ENCODE measurements at places on chromosomes 5 and 9. TPM values are rescaled to one million over a fixed set of nuclear protein-coding genes. Genes with fewer than 3 reads are reported as not detected.

SPINK7 gene
- total RNA-seq: not detected

GLDC gene
- total RNA-seq: 1.8 TPM

OBP2B gene
- total RNA-seq: not detected

PCDHAC1 gene
- under 0.01 TPM for total RNA-seq

EQTN gene
- total RNA-seq: not detected

KCNN2 gene
- 1.5 TPM for total RNA-seq

FAM221B gene
- total RNA-seq: not detected

PCDHAC2 gene
- 0.20 TPM for total RNA-seq

SPATA31E1 gene
- total RNA-seq: not detected

SLC45A2 gene
- total RNA-seq: under 0.01 TPM

PCDHGB2 gene
- 1.3 TPM for total RNA-seq

GPR151 gene
- total RNA-seq: not detected

ARAP3 gene
- 30.8 TPM for total RNA-seq

GRCh38 chr5:14852779-14853178 is 18.8 kb downstream of the ANKH start:
- DNase-seq: no peak

DNA sequence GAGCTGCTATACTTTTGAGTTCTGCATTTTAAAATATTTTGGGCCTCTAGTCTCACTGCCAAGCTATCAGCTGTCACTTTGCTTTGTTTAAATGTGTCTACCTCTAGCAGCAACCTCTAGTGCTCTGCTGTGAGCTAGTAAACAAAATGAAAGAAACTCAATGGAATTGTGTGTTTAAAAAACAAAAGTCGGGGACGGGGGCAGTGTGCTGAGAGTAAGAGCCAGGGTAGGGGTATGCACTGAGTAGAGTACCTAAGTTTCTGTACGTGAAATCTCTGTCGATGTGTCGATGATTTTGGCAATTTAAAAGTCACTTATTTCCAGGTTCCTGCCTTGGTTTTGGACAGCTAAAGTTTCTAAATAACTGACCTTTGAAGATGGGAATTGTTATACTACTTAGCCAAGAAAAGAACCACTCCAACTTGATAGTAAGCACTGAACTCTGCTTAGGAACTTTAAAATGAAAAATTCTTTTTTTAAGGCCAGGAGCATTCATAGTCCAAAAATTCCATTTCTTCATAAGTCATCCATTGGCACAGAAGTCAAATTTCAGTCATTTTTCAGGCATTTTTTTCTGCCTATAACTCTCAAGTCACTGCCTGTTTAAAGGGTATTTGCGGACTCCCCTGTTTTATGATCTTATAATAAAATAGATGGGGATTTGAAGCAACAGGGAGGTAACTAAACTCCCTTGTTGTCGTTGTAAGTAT is 111.5 kb downstream of the SAXO1 start:
- DNase-seq: no peak

DNA sequence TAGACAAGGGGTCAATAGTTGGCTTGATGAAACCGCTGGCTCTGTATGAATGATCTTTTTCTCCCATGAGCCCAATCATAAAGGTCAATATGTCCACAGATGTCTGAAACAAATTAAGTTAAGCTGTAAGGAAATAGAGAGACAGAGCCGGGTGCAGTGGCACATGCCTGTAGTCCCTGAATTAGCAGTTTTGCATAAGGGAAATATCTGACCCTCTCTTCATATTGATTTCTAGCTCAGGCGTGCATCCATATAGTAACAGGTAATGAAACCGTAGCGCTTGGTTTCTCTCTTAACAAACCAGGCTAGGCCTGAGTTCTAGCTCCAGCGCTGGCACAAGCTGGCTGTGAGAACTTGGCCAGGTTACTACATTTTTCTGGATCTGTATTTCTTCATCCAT is 118.1 kb upstream of the ERCC6L2 start:
- DNase-seq: no peak

- no peak for DNase-seq
Observed at GRCh38 chr9:88993327-88993726, 2.1 kb downstream of the S1PR3 start.

- no peak for DNase-seq
Observed at GRCh38 chr5:171654881-171655280, 130.7 kb upstream of the SMIM23 start.

DNA sequence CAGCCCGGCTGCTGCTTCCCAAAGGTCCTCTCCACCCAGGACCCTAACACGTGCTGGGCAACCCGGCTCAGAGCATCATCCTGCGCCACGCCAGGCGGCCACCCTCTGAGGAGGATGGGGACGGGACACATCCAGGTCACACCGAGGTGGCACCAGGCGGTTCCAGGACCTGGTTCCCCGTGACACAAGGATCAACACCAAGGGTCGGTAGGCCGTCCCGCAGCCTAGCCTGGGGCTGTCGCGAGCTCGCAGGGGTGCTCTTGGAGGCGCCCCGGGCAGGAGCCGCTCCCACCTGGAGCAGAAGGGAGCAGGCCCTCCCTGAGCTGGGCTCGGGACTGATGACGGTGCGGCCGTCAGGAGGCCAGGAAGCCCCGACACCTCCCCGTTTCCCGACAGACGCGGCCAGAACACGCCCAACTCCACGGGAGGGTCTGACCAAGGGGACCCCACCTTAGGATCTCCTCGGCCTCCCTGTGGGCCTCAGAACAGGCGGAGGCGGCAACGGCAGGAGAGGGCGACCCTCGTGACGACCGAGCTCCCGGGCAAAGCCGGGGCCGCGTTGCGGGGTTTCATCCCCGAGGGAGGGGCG is 6.3 kb downstream of the EXD3 start:
- DNase-seq: peak; percentile 51

DNA sequence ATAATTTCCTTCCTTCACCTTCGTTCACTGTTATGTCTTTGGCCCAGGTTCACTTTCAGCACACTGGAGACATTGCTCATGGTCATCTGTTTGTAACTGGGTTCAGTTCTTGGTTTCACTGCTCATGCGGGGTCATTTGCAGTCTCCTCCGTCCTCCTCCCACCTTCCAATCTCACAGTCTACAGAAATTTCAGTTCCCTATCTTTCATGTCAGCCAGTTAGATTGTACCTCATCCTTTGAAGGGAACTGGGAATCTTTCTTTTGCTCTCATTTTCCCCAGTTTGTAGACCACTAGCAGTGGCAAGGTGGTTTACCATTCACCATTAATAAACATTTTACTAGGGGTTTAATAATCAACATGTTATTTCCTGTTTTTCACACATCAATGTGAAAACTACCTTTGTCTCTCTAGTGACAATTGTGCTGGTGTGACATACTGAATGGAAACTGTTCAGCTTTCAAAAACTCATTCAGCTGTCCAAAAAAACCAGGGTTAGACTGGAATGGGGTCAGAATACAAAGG is 100.9 kb upstream of the IL6ST start:
- peak; percentile 38 for DNase-seq

DNA sequence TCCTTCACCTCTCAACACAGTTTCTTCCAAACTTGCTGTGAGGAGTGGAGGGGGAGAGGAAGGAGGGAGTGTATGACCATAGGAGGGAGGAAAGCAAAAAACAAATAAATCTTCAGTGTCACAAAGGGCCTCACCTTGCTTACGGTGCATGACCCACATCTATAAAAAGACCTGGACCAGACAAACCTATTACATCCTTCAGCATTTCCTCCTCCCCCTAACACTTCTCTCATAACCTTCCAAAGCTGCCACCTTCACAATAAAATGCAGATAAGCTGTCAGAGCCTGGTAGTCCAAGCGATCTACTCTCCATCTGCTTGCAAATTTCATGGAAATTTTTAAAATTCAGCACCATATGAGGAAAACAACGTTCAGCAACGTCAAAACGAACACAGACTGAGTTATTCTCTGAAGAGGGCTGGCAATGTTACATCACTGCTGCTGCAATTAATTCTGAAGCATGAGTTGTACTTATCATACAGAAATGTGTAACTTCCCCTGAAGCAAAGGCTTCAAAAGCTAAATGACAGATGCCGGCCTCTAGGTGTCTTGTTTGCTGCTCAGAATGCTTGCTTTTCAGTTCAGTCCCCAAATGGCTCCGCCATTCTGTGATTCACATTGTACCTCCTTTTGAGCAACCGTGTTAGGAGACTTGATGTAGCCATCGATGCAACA is 62.9 kb downstream of the EFNA5 start:
- DNase-seq: no peak

- DNase-seq: no peak
Observed at GRCh38 chr5:41182666-41183065, 30.7 kb downstream of the C6 start.

DNA sequence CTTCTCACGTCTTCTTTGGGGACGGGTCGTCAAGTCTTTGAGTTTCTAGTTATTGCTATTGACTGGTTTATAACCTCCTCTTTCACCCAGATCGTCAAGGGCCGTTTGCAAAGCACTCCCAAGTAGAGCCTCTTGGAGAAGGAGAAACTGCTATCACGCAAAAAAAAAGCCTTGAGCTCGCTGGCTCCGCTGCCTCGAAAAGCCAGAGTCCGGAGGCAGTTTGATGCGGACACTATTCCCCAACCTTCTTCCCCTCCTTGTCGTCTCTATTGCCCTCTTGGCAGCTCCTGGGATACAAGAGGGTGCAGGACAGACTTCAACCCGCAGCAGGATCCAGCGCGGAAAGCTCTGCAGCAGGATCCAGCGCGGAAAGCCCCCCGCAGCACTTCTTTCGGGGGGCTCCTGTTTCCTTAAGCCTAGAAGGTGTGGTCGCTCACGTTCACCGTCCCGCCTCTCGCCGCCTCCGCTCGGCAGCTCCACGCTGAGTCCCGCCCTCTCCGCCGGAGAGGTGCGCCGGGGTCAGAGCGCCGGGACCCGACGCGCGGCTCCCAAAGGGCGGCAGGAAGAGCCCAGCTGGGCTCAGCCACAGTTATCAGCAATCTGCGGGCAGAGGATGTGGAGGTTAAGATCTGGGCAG is at the start of gene PCDHAC1:
TSS of gene PCDHAC1 (plus strand) at position 494 of the 637 bp plus-strand sequence. CDS start 594 bp downstream, outside the sequence.
- no peak for DNase-seq

GRCh38 chr5:139635606-139636206 is 12.4 kb upstream of the CXXC5 start:
- peak; percentile 82 for DNase-seq

- no peak for DNase-seq
Observed at GRCh38 chr5:9625286-9625685, 4.9 kb downstream of the TAS2R1 start.

- DNase-seq: no peak
Observed at GRCh38 chr5:125685771-125686170, 737.4 kb upstream of the GRAMD2B start.

- no peak for DNase-seq
Observed at GRCh38 chr5:31639481-31640411, 815 bp downstream of the PDZD2 start.

DNA sequence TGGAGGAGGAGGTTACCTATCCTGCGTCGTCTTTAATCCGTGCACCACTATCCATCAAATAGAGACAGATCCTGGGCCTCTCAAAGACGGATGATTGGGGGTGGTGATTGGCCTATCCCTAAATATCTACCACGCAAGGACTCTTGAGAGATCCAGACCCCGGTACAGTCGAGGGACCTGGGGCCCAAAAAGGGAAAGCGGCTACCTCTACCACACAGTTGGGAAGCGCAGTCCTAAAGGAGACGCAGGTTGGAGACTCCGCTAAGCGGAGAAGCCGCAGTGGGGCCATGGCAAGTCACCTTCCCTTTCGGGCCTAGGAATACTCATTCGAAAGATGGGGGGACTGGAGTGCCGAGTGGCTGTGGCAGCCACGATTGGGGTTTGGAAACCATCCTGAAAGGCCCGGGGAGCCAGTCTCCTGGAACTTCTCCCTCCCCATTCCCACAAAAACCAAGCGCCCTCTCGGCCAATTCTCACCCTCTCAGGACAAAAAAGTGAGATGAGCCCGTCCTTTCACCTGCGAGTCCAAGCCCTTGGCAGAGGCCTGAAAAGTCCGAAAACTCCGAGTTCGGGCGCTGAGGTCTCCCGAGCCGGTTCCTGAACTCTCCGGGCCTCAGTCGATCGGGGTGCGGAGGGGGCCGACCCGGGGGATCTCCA is 499 bp upstream of the FOXE1 start:
- DNase-seq: no peak

- DNase-seq: no peak
Observed at GRCh38 chr5:133744960-133745308, 132.6 kb upstream of the FSTL4 start.

GRCh38 chr9:21015129-21015815 is 16.2 kb downstream of the HACD4 start:
- DNase-seq: peak; percentile 35

GRCh38 chr9:137771580-137771979 is 106.0 kb upstream of the CACNA1B start:
- DNase-seq: no peak

Data from lung microvascular endothelial cell (primary cell).